ENCODE measurements at places on chromosomes 2 and 18.

GRCh38 chr2:223457301-223457700 is 144.9 kb downstream of the SCG2 start:
- DNase-seq, result no peak

GRCh38 chr2:99695944-99696253 is 206.1 kb upstream of the REV1 start:
- DNase-seq, result no peak

DNA sequence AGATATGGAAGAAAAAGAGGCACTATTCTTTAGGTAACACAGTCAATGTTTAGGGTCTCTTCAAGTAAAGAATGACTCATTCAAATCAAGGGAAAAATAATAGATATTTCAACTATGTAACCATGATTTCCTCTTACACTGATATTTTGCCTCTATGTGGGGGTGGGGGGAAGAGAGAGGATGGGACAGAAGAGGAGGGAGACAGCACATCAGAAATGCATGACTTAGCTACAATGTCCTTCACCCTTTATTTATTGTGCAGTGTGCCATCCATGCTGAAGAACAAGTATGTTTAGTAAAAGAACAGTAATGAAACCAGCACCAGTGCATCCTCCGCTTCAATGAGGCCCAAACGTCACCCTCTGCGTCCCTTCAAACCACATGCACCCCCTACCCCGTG is 204.8 kb downstream of the HDAC4 start:
- DNase-seq, result no peak

GRCh38 chr2:135641156-135642068 is 100.2 kb upstream of the UBXN4 start:
- DNase-seq, result no peak

DNA sequence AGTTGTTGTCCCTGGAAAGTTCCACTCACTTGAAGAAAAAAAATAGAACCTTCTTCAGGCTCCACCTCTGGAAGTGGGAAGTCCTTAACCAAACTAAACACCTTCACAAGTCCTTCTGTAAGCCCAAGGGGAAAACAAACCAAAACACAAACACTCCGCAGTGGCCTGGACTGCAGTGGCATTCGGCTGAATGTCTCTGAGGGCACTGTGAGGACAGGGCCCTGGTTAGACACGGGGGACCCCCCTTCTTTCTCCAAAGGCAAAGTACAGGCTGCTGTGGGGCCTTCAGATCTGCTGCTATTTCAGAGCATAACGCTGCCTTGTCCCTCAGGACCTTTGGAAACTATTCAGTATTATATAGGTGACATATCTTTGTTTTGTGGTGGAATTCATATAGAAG is 28.1 kb downstream of the FOSL2 start:
- DNase-seq, result no peak

- DNase-seq, result no peak
Observed at GRCh38 chr2:232421189-232421785, 14.6 kb downstream of the ALPG start.

DNA sequence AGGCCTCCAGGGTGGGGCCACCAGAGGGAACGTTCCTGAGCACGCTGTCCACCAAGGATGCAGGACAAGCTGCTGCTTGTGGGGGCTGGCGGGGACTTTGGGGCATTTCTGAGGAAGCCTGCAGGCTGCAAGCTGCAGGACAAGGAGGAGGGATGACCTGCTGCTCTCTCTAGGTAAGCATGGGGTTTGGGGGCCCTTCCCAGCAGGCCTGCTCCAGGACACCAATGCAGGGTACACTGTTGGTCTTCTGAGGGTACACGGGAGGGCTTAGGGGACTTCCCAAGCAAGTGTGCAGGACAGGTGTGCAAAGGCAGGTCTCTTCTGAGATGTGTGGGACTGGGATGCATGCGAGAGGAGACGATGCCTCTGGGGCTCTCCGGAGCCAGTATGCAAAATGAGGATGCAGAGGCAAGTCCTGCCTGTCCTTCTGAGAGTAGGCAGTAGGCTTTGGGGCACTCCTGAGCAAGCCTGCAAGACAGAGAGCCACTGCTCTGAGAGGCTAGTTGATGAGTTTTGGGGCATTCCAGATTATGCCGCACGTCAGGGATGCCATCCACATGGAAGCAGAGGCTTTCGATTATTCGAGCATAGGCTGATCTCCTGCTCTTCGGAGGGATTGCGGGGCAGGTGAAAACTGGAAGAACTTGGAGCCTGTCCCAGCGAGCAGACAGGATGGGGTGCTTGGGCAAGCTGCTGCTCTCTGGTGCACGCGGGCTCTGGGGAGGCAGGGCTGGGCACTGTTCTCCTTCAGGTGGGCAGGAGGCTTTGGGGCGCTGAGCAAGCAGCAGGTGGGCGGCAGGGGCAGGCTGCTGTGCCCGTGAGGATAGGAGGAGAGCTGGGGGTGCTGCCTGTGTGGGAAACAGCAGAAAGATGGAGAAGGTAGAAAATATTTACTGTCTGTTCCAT is 44.6 kb downstream of the CNGA3 start:
- DNase-seq, result no peak

- peak; percentile 64 for DNase-seq
Observed at GRCh38 chr2:141498561-141498960, 632.3 kb downstream of the LRP1B start.

DNA sequence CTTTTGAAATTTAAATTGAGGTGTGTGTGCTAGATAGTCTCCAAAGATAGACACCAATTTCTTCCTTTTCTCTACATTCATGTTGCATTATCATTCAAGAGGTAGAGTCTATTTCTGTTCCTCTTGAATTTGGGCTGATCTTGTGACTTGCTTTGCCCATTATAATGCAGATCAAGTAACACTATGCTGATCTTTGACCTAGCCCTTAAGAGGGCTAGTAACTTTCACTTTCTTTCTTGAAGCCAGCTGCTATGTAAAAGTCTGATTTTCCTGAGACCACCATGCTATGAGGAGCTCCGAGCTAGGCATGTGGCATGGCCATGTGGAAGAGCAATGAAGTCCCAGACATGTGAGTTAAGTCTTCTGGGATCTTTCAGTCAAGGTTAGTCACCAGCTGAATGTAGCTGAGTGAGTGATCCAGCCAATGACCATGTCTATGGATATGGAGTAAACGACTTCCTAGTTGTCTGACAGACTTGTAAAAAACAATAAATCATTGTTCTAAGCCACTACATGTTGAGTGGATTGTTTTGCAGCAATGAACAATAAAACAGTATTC is 189.4 kb upstream of the CWC22 start:
- DNase-seq, result peak; percentile 81

DNA sequence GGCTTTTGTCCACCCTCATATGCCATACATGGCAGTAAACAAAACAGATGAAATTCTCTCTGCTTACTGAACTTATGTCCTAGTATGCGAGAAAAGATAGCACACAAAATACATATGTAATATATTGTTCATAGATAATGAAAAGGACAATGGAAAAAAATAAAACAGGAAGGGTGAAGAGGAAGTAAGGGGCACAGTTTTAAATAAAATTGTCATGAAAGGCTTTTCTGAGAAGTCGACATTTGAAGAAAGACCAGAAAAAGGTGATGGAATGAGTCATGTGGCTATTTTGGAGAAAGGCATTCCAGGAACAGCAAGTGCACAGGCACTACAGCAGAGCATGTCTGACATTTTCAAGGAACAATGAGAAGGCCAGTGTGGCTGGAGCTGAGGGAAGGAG is 56.4 kb downstream of the KCNH7 start:
- peak; percentile 85 for DNase-seq

GRCh38 chr2:84741182-84741822 is 139.6 kb downstream of the TRABD2A start:
- DNase-seq, result peak; percentile 77

DNA sequence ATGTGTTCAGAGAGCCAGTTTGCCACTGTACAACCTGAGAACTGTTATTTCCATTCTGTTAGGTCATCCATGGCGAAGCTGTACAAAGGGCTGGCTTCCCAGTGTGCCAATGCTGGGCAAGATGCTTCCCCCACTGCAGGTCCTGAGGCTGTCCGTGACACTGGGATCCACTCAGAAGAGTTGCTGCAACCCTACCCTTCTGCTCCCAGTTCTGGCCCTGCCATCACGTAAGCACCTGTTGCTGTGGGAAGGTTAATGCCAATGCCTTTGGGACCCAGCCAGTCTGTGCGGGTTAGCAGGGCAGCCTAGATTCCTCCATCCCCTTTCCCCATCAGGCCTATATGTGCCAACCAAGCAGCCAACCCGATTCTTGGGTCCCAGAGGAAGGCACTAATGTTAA is 68.3 kb downstream of the ARHGEF33 start:
- no peak for DNase-seq

DNA sequence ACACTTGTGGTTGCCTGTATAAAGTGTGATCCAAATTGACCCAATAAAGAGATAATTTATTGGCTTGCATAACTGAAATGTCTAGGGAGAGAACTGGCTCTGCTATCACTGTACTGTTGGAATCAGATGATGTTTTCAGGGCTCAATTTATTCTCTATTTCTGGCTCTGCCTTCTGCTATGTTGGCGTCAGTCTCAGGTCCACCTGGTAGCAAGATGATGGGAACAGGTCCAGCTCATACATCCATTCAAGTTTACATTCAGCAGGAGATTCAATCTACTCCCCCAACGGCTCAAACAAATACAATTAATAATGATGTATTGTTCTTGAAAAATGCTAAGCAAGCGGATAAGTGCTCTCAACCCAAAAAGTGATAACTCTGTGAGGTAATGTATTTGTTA is 297.7 kb upstream of the SYT4 start:
- DNase-seq, result no peak

- no peak for DNase-seq
Observed at GRCh38 chr2:191957996-191958860, 111.3 kb upstream of the CAVIN2 start.

DNA sequence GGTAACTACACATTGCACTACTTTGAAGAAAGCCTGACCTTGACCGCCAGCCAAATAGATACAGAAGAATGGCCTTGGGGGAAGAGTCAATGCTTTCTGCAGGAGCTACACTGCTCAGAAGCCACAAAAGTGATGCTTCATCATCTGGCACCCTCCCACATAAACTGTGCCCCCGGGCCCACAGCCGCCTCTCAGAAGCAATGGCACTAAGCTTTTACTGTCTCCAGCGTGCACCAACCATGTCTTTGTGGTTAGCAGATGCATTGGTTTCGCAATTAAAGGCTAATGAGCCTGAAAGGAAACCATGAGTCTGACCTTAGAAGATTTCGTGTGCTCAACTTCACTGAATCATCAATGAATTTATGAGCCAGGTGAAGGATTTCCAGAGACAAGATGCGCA is 209.4 kb upstream of the TRIB2 start:
- peak; percentile 72 for DNase-seq

DNA sequence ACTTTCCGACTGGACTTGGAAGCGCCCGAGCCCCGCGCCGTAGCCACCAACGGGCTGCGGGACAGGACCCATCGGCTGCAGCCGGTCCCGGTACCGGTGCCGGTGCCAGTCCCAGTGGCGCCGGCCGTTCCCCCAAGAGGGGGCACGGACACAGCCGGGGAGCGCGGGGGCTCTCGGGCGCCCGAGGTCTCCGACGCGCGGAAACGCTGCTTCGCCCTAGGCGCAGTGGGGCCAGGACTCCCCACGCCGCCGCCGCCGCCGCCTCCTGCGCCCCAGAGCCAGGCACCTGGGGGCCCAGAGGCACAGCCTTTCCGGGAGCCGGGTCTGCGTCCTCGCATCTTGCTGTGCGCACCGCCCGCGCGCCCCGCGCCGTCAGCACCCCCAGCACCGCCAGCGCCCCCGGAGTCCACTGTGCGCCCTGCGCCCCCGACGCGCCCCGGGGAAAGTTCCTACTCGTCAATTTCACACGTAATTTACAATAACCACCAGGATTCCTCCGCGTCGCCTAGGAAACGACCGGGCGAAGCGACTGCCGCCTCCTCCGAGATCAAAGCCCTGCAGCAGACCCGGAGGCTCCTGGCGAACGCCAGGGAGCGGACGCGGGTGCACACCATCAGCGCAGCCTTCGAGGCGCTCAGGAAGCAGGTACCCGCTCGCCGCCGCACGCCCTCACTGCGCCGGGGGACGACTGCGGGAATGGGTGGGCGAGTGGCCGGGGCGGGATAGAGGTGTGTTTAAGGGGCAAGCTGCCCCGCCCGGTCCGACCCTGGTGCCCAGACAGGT is 713 bp downstream of the ATOH8 start:
- DNase-seq, result no peak

GRCh38 chr2:173077506-173078177 is 2.0 kb downstream of the MAP3K20 start:
- DNase-seq, result peak; percentile 79

Data from OCI-M1 (cell line).